ENCODE measurements at places on chromosomes 2 and 18.
A peak's percentile ranks its signal among the peaks of the same experiment; 100 is the strongest.

DNA sequence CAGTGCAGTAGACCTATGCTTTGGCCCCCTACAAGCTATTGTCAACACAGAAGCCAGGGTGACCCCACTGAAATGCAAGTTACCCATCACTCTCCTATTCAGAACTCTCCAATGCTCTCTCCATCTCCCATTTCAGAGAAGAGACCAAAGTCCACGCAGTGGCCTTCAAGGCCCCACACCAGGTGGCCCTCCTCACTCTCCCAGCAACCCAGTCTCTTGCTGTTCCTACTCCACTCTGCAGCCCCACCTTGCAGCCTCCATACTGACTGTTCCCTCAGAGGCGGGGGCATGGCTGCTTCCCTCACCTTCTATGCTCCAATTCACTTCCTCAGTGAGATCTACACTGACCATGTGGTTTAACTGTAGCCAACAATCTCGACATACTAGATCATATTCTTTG lies 313.3 kb downstream of the CELF4 start:
- DNase-seq = no peak

GRCh38 chr2:101788995-101789970 lies 91.8 kb downstream of the MAP4K4 start:
- DNase-seq = no peak

- no peak for DNase-seq
Measured at GRCh38 chr2:197140045-197140444, 170.5 kb downstream of the ANKRD44 start.

GRCh38 chr2:138830547-138830946 lies 50.4 kb upstream of the NXPH2 start:
- no peak for DNase-seq

- no peak for DNase-seq
Measured at GRCh38 chr18:10381951-10382350, 72.5 kb upstream of the APCDD1 start.

- DNase-seq = no peak
Measured at GRCh38 chr18:41146301-41146700, 808.7 kb upstream of the PIK3C3 start.

DNA sequence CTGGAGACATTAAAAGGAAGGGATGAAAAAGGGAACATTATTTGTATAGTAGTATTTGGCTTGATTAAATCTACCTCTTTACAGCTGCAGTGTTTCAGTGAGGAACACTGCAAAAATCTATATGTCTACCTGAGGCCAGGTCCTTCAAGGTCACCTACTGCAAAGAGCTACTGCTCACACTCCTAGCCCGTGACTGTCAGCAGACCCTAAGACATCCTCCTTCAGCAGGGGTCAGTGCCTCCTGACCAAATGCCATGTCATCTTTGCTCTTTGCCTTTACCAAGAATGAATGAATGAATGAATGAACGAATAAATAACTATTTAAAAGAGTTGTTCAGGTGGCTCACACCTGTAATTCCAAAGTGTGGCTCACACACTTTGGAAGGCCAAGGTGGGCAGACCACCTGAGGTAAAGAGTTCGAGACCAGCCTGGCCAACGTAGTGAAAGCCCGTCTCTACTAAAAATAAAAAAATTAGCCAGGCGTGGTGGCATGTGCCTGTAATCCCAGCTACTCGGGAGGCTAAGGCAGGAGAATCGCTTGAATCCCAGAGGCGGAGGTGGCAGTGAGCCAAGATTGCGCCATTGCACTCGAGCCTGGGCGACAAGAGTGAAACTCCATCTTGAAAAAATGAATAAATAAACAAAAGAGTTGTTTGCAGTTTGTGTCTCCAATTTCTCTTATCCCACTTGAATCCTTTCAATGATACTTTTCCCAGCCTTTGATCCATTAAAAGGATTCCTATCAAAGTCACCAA lies 84.3 kb upstream of the GRB14 start:
- no peak for DNase-seq

- no peak for DNase-seq
Measured at GRCh38 chr2:226300196-226300886, 499.3 kb downstream of the IRS1 start.

GRCh38 chr2:74764429-74765272 lies 69.3 kb upstream of the HK2 start:
- DNase-seq = no peak

DNA sequence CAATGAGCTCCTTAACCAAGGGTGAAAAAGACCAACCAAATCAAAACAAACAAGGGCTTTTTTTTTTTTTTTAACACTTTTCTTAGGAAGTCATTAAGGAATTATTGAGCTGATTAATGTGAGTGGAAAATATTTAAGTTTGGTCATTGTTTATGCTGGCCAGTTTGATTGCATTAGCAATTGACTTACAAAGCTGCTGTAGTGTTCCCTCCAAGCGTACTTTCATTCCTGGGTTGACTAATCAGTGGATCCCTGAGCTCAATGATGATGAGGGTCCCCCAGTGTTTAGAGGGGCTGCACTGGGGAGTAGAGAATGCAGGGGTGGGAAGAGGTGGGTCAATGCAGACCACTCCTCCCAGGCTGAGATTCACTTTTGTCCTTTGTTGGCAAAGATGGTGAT lies 119.3 kb downstream of the PRKCE start:
- DNase-seq = no peak

GRCh38 chr18:46629361-46629760 lies 27.7 kb downstream of the LOXHD1 start:
- no peak for DNase-seq

- DNase-seq = no peak
Measured at GRCh38 chr2:96881349-96882195, 11.7 kb upstream of the SEMA4C start.

DNA sequence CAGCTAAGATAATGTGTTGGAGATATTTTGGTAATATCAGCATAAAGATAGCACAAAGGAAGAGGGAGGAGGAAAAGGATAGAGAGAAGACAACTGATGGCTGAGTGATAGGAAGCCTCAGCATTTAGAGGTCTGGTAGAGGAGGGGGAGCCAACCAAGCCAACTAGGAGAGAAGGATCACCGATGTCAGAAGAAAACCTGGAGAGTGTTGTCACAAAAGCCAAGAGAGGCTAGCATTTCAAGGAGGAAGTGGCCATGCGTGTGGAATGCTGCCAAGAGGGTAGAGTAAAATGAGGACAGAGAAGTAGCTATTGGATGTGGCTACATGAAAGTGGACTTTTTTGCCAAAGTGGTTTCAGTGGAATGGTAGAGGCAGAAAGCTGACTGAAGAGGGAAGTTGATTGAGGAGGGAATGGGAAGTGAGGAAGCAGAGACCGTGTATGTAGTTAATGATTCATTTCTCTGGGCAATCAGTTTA lies 34.3 kb downstream of the LCLAT1 start:
- peak; percentile 4 for DNase-seq

DNA sequence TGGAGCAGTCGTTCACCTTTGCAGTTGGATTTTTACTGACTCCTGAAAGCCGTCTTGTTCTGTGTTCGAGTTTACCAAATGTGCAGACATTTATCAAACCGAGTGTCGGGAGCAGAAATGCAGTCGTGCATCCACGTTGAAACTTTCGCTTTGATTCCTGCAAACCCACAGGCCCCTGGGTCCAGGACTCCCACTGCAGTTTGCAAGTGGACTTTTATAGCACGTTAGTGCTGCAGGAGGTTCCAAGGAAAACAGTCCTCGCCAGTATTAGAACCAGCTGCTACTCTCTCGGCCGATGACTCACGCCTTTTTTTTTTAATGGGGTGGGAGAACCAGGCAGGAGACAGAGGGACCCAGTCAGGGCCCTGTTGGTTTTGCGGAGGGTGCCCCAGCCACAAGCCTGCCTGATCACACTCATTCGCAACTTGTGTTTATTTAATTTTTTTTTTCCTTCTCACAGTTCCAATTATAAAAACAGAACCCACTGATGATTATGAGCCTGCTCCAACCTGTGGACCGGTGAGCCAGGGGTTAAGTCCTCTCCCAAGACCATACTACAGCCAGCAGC lies 90.1 kb downstream of the NFATC1 start:
- DNase-seq = no peak

DNA sequence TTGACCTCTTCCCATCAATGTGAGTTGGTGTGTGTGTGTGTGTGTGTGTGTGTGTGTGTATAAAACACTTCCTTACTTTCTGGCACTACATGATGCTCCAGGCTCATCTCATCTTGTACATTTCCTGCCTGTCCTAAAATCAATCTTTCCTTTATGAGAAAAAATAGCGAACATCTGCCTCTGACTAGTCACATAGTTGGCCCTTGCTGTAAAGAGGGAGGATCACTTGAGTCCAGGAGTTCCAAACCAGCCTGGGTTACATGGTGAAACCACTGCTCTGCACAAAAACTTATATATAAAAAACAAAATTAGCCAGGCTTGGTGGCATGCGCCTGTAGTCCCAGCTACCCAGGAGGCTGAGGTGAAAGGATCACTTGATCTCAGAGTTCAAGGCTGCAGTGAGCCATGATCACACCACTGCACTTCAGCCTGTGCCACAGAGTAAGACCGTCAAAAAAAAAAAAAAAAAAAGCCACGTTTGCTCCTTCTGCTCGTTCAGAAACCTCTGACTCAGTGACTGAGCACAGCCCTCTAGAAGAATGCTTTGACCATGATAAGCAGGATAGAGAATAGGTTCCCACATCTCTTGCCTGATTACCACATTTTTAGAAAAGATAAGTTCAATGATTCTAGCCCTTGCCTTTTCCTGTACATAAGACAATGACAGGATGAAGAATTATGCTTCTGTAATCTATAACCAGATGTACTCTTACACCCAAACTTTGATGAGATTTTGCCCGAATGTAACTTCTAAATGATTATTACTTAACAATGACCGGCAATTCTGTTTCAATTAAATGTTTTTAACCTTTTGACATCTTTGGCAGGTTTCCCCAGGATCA lies 45.2 kb upstream of the ST3GAL5 start:
- no peak for DNase-seq

Data from anterior cingulate cortex (tissue), 58 donors.